ENCODE measurements at places on chromosomes 7 and 10.

- DNase-seq, result no peak
Measured at GRCh38 chr7:143013893-143014292, 13.0 kb downstream of the OR9A2 start.

- DNase-seq, result no peak
Measured at GRCh38 chr10:49177391-49178355, 10.5 kb downstream of the TMEM273 start.

DNA sequence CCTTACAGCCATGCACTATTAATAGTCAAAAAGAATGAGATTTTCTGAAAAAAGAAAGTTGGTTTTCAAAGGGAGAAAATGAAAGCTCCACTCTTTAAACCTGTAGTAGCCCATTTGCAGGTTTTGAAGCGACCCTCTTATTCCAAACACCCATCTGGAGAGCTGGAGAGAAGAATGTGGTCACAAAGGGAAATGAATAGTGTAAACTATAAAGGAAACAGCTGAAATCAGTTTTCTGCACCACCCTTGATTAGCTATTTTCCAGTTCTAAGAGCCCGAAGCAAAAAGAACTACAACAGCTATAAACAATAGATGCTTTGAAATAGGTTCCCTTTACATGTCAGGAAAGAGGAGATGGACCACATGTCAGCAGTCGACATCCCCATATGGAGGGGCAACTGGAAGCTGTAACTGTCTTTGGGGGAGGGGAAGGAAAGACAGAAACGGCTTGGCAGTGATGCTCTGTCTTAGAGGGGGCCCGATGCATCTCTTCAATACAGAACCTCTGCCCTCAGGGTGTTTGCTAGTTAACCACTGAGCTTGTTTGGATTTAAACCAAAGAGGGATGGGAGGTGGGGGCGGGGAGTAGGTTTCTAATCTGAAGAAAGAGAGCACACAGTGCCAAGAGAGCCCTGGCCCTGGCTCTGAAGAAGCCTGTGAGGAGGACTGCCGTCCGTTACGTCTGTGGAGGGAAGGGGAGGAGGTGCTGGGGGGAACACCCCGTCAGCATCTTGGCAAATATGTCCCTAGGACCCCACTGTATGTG is 55.3 kb downstream of the CPVL start:
- DNase-seq, result no peak

DNA sequence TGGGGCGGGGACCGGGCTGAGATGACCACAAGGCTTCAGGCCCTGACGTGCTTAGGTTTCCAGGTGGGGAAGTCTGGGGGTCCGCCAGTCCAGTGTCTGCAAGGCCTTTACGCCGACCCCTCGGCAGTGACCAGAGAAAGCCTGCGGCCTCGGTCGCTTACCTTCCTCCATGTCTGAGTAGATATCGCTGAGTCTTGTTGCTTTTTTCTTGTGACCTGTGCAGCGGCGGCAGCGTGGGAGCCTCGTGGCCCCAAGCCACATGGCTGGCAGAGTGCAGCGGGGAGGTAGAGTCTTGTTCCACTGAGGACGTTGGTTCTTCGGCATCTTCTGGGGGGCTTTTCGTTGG is 329 bp downstream of the NOLC1 start:
- no peak for DNase-seq

GRCh38 chr7:47746468-47746867 is 164.6 kb upstream of the TNS3 start:
- DNase-seq, result no peak

- DNase-seq, result no peak
Measured at GRCh38 chr10:84179059-84179710, 5.6 kb downstream of the GPR15LG start.

GRCh38 chr10:123117644-123118417 is 17.9 kb upstream of the HMX3 start:
- no peak for DNase-seq

DNA sequence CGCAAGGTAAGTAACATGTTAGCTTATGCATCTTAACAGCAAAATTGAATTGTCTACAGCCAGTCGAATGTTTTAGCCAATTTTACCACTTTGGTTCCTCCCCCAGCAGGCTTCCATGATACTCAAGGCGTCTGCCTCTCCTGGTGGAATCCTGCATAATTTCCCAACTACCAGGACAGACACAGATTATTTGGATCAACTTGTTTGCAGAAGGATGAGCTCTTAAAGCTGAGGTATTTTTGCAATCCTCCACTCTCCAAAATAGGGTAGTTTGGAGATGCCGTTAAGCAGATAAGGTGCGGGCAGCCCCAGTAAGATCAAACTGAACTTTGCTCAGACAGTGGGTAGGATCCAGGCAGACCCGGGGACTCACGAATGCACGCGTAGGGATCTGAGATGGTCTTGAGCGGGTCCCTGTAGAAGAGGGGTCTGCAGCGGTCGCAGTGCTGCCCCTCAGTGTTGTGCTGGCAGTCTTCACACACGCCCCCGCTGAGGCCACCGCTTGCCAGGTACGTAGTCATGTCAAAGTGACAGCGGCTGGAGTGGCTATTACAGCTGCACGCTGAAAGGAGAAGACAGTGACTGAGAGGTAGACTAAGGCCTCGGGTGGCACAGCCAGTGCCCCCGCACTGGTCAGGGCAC is 27.4 kb downstream of the LAMB4 start:
- DNase-seq, result no peak

DNA sequence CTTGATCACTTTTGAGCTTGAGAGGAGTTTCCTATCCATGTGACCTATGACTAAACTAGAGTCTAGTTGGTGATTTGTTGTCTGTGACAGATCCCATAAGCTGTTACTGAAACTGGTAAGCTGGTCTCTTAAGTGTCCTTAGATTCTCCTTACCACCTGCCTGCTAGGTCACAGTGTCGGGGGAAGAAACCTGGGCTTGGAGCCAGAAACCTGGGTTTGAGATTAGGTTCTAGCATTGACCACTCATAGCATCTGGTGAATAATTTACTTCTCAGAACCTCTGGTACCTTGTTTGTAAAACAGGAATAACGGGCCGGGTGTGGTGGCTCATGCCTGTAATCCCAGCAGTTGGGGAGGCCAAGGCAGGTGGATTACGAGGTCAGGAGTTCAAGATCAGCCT is 21.8 kb upstream of the ITPRID1 start:
- DNase-seq, result no peak

- no peak for DNase-seq
Measured at GRCh38 chr10:133127291-133128125, 32.5 kb upstream of the KNDC1 start.

DNA sequence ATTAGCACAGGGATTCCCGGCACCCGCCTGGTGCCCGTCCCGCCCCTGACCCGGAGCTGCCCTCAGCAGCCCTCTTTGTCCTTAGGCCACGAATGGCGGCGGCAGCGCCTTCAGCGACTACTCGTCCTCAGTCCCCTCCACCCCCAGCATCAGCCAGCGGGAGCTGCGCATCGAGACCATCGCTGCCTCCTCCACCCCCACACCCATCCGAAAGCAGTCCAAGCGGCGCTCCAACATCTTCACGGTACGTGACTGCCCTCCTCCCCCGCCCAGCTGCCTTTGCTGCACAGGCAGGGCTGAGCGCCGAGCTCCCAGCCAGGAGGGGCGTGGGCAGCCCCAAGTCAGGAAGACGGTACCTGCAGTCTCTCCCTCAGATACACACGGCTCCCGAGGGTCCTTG is 33.6 kb downstream of the AGAP3 start:
- DNase-seq, result no peak

- DNase-seq, result no peak
Measured at GRCh38 chr10:84946904-84947303, 618.5 kb downstream of the CCSER2 start.

GRCh38 chr7:143205560-143206293 is 16.1 kb upstream of the TAS2R40 start:
- DNase-seq, result no peak

- no peak for DNase-seq
Measured at GRCh38 chr7:137935884-137936508, 65.9 kb downstream of the CREB3L2 start.

- DNase-seq, result no peak
Measured at GRCh38 chr10:100129424-100129823, 47.8 kb upstream of the CPN1 start.

DNA sequence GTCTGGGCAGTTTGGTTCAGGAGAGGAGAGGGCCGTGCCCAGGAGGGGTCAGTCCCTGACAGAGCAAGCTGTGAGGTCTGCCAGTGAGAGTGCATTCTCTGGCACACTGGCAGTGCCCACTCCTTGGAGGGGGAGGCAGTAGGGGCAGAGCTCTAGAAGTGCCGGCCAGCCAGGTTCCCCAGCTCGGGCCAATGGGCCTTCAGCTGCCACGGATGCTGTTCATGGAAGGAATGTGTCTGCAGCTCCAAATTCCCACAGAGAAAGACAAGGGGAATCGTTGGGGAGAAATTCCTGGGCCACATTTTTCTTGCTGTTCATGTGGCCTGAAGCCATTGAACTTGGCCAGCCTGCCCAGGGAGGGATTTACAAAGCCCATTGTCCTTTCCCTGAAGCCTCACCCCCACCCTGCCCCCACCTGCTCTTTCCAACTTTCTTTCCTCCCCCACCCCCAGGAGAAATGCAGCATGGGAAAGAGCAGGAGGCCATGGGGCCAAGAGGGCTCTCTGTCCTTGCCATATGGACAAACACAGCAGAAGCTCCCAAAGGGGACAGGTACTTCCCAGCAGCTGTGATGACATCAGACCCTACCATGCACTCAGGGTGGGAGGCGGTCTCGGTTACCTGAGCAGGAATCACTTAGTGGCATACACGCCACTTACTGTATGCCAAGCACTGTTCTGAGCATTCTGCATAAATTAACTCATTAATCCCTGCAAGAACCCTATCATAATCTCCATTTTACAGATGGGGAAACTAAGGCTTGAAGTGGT is 70.7 kb downstream of the ARHGAP22 start:
- no peak for DNase-seq

GRCh38 chr10:108132303-108132702 is 967.8 kb upstream of the SORCS1 start:
- DNase-seq, result no peak

- DNase-seq, result no peak
Measured at GRCh38 chr10:102453502-102453901, 2.2 kb upstream of the C10orf95 start.

DNA sequence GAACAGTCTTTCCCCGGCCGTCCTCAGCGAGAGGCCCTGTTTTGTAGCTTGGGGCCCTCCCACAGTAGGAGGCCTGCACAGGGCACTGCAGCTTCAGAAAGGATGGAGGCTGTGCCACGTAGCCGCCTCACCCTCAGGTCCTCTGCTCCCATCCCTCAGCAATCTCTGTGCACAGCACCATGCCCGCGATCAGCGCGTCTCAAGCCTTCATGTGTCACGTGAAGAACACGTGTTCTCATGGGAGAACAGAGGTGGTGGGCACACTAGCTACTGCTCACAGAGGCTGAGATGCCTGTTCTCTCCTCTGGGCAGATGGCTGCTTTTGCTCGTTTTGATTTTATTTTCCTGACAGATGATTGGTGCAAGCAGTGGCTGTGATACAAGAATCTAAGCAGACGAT is 8.5 kb upstream of the SHH start:
- DNase-seq, result no peak

- no peak for DNase-seq
Measured at GRCh38 chr7:64046041-64046389, 781 bp downstream of the ZNF727 start.

- DNase-seq, result no peak
Measured at GRCh38 chr10:51879238-51879637, 179.8 kb upstream of the CSTF2T start.

- DNase-seq, result no peak
Measured at GRCh38 chr10:63331586-63331985, 134.2 kb downstream of the JMJD1C start.

- DNase-seq, result peak; percentile 17
Measured at GRCh38 chr7:149624006-149624405, 126.4 kb upstream of the ZNF746 start.

DNA sequence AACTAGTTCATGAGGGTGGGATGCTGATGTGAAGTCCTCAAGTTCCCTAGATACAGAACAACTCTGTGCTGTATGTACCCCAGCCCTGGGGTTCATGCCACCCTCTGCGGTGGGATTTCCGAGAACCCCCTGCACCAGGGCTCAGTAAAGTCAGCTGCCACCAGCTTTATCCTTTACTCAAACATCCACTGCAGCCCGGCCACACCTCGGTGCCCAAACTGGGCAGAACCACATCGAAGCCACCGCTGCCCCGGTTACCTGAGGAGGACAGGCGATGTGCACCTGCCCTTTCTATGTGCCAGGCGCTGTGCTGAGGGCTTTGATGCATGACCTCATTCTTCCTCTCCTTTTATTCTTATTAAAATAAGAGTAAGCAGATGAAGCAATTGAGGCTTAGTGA is 9.9 kb upstream of the CALML5 start:
- DNase-seq, result no peak

DNA sequence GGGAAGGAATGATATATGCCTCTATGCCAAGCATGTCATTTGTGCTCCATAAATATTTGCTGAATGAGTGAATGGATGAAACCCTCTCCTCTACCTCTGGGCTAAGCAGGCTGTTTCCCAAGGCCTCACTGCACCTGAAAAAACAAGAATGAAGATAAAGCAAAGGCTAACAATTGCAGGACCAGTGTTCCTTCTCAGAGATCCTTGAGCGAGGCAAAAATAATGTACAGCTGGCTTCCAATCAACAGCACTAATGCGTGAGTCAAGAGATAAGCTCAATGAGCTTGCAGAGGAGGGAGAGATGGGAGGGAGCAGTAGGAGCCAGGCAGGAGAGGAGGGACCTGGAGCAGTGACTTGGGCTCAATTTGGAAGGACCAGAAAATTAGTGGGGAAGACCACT is 144.5 kb upstream of the NFE2L3 start:
- DNase-seq, result no peak

- no peak for DNase-seq
Measured at GRCh38 chr7:111667488-111667887, 105.2 kb upstream of the IMMP2L start.

GRCh38 chr10:15789793-15790525 is 70.2 kb upstream of the ITGA8 start:
- DNase-seq, result no peak

- no peak for DNase-seq
Measured at GRCh38 chr7:52260046-52260665, 775.3 kb upstream of the POM121L12 start.

DNA sequence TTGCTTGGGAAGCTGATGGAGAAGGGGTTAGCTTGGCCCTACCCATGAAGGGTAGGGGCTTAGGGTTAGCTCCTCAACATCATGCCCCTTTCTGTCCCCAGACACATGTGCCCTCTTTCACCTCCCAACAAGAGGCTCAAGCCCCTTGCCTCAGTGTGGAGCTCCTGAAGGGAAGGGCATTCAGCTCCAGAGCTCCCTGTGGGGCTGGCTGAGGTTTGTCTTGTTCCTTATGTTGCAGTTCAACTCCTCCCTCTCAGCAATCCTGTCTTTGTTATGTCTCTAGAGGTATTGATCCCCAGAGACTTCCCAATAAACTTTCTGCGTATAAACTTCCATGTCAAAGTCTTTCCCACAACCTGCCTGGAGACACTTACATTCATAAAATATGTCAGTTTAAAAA is 252.2 kb upstream of the SP4 start:
- no peak for DNase-seq

- no peak for DNase-seq
Measured at GRCh38 chr10:25683344-25683743, 250.7 kb upstream of the MYO3A start.

DNA sequence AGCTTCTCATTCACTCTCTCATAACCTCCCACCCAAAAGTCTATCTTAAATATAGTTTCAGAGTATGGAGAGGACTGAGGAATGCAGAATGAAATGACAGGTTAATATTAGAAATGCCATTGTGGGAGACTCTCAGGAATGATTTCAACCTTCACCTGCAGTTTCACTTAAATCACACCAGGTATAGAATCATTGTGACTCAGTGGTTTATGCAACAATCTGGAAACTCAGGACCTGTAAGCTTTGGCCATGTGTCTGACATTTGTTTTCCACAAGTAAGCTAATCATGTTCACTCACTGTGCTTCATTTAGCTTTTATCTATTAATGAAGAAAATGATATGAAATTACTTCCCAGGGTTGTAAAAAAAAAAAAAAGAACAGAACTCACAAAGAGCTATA is 8.7 kb upstream of the PTPN12 start:
- no peak for DNase-seq
